ENCODE measurements at places on chromosomes 11 and 22.

DNA sequence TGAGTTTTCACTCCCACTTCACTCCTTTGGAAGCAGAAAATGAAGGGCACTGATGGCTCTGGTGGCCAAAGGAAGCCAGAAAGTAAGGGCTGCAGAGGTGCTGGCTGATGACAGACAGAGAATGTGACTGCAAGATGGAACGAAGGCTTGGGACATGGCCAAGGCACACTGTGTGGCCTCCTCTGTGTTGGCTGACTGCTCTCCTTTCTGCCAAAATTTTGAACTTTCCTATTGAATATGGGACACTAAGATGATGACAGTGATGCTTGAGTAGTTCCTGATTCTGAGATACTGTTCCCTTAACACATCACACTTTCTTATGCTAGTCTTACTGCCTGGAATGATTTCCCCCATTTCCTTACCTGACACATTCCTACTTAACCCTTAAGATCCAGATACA, 156.4 kb downstream of the SWAP70 start:
- H3K4me1 ChIP-seq: no peaks in the 10 kb centered on the region
- DNase-seq: peak; percentile 68
- no peaks in the 10 kb centered on the region for H3K36me3 ChIP-seq

DNA sequence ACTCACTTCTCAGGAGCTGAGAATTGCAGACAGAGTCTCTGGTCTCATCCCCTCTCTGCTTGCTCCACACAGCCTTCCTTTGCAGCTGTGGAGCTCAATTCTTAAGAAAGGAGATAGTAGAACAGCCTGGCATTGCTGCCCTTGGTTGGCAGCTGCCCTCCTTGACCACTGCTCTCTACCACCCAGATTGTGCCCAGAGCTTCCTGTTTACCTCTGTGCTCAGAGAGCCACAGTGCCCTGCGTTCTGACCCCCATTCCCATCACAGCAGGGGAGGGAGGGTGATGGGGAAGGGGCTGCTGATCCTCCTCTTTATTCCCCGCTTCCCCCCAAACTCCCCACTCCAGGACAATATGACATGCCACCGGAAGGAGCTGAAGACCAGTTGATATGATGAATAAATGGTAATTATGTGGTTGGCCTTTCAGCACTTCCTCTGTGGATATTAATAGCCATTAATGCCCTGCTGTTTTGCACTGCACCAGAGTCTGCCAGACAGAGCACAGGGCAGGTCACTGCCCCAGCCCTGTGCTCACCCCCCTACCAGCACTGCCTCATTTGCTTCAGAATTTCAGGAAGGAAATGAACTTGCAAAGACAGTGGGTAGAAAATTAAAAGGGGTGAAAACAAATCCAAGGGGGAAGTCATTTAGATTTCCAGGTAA, 426.8 kb upstream of the CADM1 start:
- H3K27ac ChIP-seq: no peak overlapping the region
- no peak overlapping the region for H3K4me3 ChIP-seq
- no peaks in the 10 kb centered on the region for H3K36me3 ChIP-seq
- H3K4me1 ChIP-seq: peaks cover 26% of the 10 kb centered on the region
- H3K27me3 ChIP-seq: no peaks in the 10 kb centered on the region
- DNase-seq: no peak

DNA sequence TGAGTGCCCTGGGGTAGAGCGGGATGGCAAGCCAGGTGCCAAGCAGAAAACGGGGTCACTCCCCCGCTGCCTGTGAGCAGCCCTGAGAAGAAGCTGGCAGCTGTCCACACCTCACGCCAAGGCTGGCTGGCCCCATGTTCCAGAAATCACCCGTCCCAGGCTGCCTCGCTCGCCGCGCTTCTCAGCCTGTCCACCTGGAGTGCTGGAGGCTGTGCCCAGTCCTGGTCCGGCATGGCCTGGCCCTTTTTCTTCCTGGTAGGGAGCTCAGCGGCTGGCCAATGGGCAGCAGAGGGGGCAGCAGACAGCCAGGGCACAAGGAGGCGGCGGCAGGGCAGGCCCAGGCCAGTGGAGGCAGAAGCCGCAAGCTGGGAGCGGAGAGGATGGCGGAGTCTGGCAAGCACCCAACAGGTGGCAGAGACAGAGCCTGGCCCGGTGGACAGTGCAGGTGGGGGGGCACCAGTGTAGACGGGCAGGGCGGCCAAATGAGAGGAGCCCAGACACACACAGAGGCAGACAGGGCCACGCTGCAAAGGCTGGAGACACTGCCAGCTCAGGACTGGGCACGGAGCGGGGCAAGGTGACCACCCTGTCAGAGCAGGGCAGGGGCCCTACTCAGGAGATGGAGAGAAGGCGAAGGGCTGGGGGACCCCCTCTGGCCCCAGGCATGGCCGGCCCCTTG, 37.2 kb upstream of the TH start:
- no peaks in the 10 kb centered on the region for H3K27me3 ChIP-seq
- peak; percentile 2 for DNase-seq
- peaks cover 4% of the 10 kb centered on the region for H3K4me1 ChIP-seq
- no peaks in the 10 kb centered on the region for H3K36me3 ChIP-seq
- no peak overlapping the region for H3K27ac ChIP-seq

DNA sequence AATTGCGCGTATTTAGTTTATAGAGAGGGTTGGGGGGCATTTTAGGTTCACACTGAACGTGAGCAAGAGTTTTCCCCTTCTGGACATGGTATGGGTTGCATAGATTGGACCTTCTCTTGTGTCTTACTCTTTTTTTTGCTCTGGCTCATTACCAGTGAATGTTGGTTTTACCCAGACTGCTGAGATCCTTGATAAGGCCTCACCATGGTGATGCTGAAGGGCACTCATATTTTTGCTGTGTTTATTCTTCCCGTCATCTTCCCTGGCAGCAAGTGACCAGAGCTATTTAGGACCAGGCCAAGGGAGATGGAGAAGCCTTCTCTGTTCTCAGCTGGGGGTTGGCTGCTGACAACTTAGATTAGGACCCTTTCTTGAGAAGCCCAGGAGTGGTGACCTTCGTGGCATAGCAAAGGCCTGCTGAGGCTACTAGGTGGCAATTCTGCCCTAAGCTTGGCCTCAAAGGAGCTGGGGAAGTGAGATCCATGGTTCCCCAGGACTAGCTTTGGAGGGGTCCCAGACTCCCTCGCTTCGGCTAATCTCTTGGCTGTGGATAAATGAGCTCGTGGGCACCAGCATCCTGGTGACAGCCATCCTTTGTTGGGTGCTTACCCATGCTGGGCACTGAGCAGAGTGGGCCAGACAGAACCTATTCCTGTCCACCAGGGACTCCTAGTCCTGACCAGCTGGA, 47.3 kb downstream of the GRIK4 start:
- H3K27me3 ChIP-seq: no peaks in the 10 kb centered on the region
- DNase-seq: no peak
- no peak overlapping the region for H3K27ac ChIP-seq

- DNase-seq: no peak
- H3K27me3 ChIP-seq: no peaks in the 10 kb centered on the region
- H3K27ac ChIP-seq: peak overlapping the region; percentile 80
- H3K36me3 ChIP-seq: no peaks in the 10 kb centered on the region
Measured at GRCh38 chr11:2699185-2699530, 636 bp downstream of the KCNQ1OT1 start.

- no peaks in the 10 kb centered on the region for H3K4me1 ChIP-seq
- no peaks in the 10 kb centered on the region for H3K36me3 ChIP-seq
- no peak overlapping the region for H3K4me3 ChIP-seq
- H3K27me3 ChIP-seq: no peaks in the 10 kb centered on the region
Measured at GRCh38 chr11:20459865-20460264, 72.3 kb downstream of the PRMT3 start.

- DNase-seq: no peak
- H3K27me3 ChIP-seq: no peaks in the 10 kb centered on the region
- no peaks in the 10 kb centered on the region for H3K36me3 ChIP-seq
- H3K4me1 ChIP-seq: no peaks in the 10 kb centered on the region
Measured at GRCh38 chr22:37148742-37149665, 712 bp downstream of the IL2RB start.

- no peak overlapping the region for H3K27ac ChIP-seq
- H3K36me3 ChIP-seq: no peaks in the 10 kb centered on the region
- H3K4me1 ChIP-seq: peaks cover 3% of the 10 kb centered on the region
- no peak overlapping the region for H3K4me3 ChIP-seq
Measured at GRCh38 chr11:62020661-62021060, 53.2 kb upstream of the FTH1 start.

DNA sequence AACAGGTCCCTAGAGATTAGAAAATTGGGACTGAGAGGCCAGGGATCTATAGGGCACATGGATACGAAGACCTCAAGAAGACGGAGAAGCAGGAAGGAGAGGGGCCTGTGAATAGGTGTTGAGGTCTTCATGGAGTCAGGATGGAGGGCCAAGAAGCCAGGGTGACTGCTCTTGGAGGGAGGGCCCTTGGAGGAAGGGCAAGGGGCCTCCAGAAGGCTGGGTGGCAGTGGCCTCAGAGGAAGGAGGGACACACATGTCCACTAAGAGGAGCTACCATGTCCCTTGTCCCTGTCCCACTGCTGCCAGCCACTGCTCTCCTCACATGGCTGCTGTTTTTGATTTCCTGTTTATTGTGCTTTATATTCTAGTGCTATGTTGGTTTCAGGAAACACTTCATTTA, 589.5 kb upstream of the B3GAT1 start:
- H3K27ac ChIP-seq: no peak overlapping the region
- no peak overlapping the region for H3K4me3 ChIP-seq
- no peaks in the 10 kb centered on the region for H3K36me3 ChIP-seq
- DNase-seq: no peak

DNA sequence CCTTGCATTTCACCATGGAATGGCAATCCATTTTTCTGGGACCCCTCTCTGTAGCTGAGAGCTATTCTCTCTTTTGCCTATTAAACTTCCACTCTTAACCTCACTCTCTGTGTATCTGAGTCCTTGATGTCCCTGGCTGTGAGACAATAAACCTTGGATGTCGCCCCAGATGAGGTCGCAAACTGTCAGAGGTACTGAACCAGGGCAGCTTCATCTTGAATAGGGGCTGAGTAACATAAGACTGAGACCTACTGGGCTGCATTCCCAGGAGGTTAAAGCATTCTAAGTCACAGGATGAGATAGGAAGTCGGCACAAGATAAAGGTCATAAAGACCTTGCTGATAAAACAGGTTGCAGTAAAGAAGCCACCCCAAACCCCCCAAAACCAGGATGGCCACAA, 68.0 kb downstream of the RSF1 start:
- H3K4me3 ChIP-seq: no peak overlapping the region
- peaks cover 16% of the 10 kb centered on the region for H3K4me1 ChIP-seq
- H3K27ac ChIP-seq: no peak overlapping the region
- no peak for DNase-seq

- peaks cover 49% of the 10 kb centered on the region for H3K36me3 ChIP-seq
- H3K27ac ChIP-seq: no peak overlapping the region
- no peaks in the 10 kb centered on the region for H3K4me1 ChIP-seq
- H3K4me3 ChIP-seq: no peak overlapping the region
Measured at GRCh38 chr22:19353363-19354131, 62.0 kb upstream of the CLTCL1 start.

DNA sequence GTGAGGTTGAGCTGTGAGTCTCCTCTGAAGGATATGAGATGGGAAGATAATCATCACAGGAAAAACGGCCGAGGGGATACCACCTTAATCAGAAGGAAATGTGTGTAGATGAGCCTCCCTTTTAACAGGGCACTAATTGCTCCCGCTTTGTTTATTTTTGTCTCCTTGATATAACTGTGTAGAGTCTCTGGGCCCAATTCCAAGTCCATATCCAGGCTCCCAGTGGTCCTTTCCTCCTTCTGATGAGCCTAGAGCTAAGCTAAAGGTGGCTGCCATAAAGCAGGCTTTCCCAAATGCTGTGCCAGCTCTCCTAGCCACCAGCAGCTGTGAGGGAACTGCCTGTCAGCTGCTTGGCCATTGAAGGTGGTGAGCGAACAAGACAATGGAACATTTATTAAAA, 17.1 kb upstream of the CCDC90B start:
- no peaks in the 10 kb centered on the region for H3K27me3 ChIP-seq
- H3K36me3 ChIP-seq: no peaks in the 10 kb centered on the region
- no peak for DNase-seq

DNA sequence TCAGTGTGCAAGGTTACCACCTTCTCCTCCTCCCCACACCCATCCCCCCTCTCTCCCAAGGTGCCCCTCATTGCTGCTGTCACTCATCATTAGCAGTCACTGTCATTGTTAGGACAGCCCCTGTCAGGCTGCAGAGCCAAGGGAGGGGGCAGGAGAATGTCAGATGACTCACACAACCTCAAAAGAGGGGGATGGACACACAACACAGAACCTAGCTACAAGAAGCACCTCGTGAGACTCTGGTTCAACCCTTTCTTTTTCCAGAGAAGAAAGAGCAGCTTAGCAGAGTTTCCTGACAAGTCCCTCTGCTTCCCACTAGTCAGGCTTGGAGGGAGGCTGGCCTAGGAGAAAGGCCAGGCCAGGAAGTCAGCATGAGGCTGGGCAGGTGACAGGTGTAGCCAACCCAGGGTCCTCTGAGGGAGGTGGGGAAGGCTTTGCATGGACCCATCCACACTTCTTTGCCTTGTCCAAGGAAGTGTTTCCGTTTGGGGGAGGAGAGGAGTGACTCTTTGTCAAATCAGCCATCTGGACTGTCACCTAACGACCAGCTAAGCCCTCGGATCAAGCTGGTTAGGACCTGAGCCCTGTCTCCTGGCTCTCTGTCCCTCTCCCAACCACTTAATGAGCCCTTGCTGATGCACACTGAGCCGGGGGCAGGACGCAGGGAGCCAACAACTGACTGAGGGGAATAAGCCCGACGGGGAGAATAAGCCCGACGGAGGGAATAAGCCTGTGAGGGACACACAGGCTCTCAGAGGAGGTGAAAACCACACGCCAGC, 18.3 kb downstream of the ADORA2A start:
- peaks cover 14% of the 10 kb centered on the region for H3K4me1 ChIP-seq
- no peak overlapping the region for H3K4me3 ChIP-seq
- H3K27me3 ChIP-seq: no peaks in the 10 kb centered on the region
- no peak overlapping the region for H3K27ac ChIP-seq

DNA sequence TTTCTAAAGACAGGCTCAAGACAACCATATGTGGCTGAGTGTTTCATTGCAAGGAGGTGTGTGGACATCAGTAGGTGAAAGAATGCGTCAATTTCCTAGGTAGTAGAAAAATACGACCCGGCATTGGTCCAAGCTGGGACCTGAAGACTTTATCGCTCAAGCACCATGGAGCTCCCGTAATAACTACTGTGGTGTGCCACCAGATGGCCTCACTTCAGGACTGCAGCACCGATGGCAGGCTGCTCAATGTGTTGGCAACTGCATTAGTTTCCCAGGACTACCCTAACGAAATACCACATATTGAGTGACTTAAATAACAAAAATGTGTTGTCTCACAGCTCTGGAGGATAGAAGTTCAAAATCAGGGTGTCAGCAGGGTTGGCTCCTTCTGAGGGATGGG, 72.4 kb upstream of the FAT3 start:
- H3K4me1 ChIP-seq: no peaks in the 10 kb centered on the region
- H3K36me3 ChIP-seq: no peaks in the 10 kb centered on the region
- peaks cover 9% of the 10 kb centered on the region for H3K27me3 ChIP-seq

DNA sequence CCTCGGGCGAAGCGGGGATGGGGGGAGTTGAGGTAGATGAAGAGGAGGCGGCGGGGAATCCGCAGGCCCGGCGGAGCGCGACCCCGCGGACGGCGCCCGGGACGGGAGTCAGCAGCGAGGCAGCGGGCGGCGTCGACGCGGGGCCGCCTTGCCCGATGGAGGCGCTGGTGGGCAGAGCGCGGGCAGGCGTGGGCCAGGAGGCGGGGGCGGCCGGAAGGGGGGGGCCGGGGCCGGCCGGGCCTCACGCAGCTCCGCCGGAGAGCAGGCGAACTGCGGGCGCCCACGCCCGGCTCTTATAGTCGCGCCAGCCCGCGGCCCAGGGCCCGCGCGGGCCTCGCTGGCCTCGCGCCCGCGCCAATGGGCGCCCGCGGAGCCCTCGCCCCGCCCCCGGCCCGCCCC, at the start of gene IGF2:
Gene IGF2, minus strand, starts transcription at position 267 of the 399 bp plus-strand sequence. CDS start 3,866 bp downstream, outside the sequence.
- no peak within 1 kb of the TSS for H3K4me3 ChIP-seq
- no peak for DNase-seq
- H3K4me1 ChIP-seq: peaks cover 44% of the 10 kb centered on the region
- no peaks in the 10 kb centered on the region for H3K36me3 ChIP-seq

Measured in heart right ventricle (tissue), 16 donors.